ENCODE measurements at places on chromosomes 1 and 21. TPM values are rescaled to one million over a fixed set of nuclear protein-coding genes. Genes with fewer than 3 reads are reported as not detected.

The VTCN1 gene
- total RNA-seq: not detected

The MYBPH gene
- 0.18 TPM for total RNA-seq

The ICOSLG gene
- not detected for total RNA-seq

The RORC gene
- total RNA-seq: not detected

The GRIK1 gene
- not detected for total RNA-seq

The ESRRG gene
- under 0.01 TPM for total RNA-seq

The LAMC1 gene
- total RNA-seq: 217 TPM

The GFI1 gene
- total RNA-seq: 0.18 TPM

The SHE gene
- not detected for total RNA-seq

The VSIG8 gene
- not detected for total RNA-seq

The CCDC17 gene
- 0.86 TPM for total RNA-seq

The CRP gene
- not detected for total RNA-seq

The KRTAP25-1 gene
- not detected for total RNA-seq

The CA6 gene
- not detected for total RNA-seq

The TENT5C gene
- 0.35 TPM for total RNA-seq

The CDK18 gene
- 0.29 TPM for total RNA-seq

The GABRD gene
- not detected for total RNA-seq

The ECM1 gene
- 67.0 TPM for total RNA-seq

The SPATA45 gene
- total RNA-seq: not detected

The DISC1 gene
- 1.6 TPM for total RNA-seq

The FCRLA gene
- 4.6 TPM for total RNA-seq

The BATF3 gene
- 0.35 TPM for total RNA-seq

The OR2L8 gene
- total RNA-seq: not detected

The ZNF683 gene
- not detected for total RNA-seq

The GOLT1A gene
- total RNA-seq: not detected

The KPRP gene
- total RNA-seq: not detected

The CSF3R gene
- total RNA-seq: not detected

The NECTIN4 gene
- under 0.01 TPM for total RNA-seq

The TMEM200B gene
- total RNA-seq: 21.0 TPM

The SFT2D2 gene
- total RNA-seq: 20.9 TPM

The ANXA9 gene
- 1.2 TPM for total RNA-seq

The PRR9 gene
- total RNA-seq: not detected

The IFNLR1 gene
- under 0.01 TPM for total RNA-seq

The OR14K1 gene
- total RNA-seq: not detected

The RSPH1 gene
- not detected for total RNA-seq

The SLC1A7 gene
- total RNA-seq: not detected

The PHF13 gene
- 7.8 TPM for total RNA-seq

The OR2T35 gene
- total RNA-seq: not detected

The ATG4C gene
- 8.6 TPM for total RNA-seq

The GPR161 gene
- 9.2 TPM for total RNA-seq

The ZFP69B gene
- total RNA-seq: 2.0 TPM

The DNAH14 gene
- total RNA-seq: 7.5 TPM

The NBL1 gene
- total RNA-seq: 110 TPM

The TRABD2B gene
- total RNA-seq: not detected

The HEYL gene
- not detected for total RNA-seq

The CATSPERE gene
- total RNA-seq: not detected

The RGS4 gene
- 231 TPM for total RNA-seq

The ANGPTL3 gene
- not detected for total RNA-seq

The OR6N1 gene
- total RNA-seq: not detected

The SLC25A34 gene
- total RNA-seq: not detected

The TMEM125 gene
- total RNA-seq: not detected

The TAGLN2 gene
- 578 TPM for total RNA-seq

The AMY1C gene
- not detected for total RNA-seq

The MARK1 gene
- total RNA-seq: 0.29 TPM

The RIIAD1 gene
- total RNA-seq: not detected

The DCLRE1B gene
- total RNA-seq: 2.9 TPM

All from myometrial cell (primary cell).